Fibroblast of pulmonary artery (primary cell): ENCODE measurements at places on chromosomes 13 and 19.

DNA sequence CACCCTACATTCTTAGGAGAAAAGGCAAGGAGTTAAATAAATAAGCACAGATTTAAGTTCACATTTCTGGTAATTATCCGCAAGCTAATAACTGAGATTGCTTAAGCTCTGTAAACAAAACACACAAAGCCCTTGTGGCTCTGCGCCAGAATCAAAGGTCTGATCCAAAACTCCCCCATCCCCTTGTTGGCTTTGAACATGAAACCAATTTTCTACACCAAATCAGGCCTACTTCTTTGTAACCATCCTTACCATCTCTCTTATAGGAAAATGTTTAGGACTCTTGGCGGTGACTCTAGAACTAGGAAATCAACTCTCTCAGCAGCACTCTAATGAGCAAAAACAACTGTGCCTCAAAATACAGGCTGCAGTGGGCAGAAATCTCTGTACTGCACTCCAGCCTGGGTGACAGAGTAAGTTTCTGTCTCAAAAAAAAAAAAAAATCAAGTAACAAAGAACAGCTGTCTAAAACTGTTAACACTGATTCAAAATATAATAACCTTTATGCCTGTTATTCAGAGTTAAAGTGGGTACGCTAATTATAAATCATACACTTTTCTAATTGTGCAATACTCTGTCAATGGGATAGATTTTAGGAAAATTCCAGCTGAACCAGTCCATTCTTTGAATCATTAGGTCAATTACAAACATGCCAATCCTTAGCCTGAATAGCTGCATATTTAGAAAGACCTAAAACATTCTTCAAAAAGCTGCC lies 25.8 kb downstream of the ABCC4 start:
- DNase-seq: peak; percentile 44

DNA sequence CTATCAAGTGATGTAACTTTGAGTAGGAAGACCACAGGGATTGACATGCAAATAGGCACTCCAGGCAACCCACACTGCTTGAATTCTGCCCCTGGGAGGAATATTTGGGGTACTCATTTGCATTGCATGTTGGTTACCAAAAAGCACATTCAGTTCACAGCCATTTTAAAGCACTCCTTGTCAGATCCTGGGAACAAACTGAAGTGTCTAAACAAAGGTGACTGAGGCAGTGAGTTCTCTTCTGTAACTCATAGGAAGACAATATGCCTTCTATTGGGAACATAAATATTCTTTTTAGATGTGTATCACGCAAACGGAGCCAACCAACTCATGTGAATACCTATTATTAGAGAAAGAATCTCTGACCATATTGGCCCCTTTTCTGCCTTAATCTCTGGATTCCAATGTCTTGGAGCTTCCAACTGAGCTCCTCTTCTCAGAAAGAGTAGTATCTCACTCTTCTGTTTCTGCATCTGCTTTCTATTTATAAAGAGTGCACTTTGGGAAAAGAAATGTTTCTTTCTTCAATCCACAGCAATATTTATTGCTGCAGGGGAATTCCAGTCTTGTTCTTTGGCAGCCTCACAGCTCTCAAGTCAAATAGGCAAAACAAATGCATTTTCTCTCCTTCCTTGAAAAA lies 125.7 kb upstream of the NBEA start:
- peak; percentile 7 for DNase-seq

GRCh38 chr13:23740002-23740401 lies 149.2 kb downstream of the MIPEP start:
- DNase-seq: no peak

DNA sequence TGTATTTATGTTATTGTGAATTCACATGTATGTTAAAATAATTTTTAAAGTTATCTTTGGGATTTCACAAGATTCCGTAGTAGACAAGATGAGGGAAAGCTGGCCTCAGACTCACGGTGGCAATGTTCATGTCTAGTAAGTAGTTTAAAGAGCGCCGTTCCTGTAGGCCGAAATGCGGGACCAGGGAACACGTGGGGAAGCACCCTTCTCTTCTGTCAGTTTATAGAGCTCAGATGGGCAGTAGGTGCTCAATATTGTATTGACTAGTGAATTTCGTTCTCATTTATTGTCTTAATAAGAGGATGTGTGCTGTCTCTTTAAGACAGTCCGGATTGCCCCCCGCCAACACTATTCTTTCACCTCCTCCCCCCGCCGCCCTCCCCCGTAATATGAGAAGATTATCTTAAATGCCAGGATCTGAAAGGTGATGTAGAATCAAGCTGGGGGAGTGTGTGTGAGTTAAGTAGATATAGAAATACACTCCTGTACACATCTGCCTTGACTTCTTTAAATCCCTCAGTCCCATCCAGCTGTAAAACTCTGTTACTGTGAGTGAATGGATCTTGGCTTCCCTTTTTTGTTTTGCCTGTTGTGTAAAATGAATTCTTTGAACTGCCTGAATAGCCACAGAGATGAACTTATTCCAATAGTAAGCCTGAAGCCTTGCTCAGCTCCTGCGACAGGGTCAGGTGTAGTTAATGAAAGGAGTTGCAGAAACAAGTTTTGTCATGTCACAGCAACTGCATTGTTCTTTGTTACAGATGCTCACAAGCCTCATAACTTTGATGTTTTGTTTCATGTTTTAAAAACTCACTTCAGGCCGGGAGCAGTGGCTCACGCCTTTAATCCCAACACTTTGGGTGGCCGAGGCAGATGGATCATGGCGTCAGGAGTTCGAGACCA lies 1.3 kb downstream of the LAMP1 start:
- no peak for DNase-seq

DNA sequence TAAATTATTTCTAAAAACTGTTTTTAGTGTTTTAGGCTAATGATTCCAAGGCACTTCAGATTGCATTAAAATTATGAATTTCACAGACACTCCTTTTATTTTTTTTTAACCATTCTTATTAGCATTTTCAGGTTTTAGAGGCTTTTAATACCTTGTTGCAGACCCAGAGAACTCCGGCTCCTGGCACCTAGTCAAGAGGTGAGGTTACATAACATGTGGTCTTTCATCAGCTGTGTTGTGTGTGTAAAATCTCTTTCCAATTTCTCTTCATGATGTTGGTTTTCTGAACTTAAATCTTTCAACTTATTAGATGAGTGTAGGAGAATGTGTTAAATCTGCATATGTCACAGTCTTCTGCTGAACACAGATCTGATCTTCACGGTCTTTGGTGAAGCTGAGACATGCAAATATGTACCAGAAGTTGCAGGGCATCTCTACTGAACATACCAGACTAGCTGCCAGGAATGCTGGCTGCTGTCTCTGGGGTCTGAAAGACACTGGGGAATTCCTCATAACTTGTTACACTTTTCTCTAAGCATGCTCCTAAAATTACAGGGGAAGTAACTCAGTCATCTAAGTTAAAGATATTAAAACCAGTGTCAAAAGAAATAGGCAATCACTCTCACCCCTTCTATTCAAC lies 1165.3 kb downstream of the EFNB2 start:
- DNase-seq: peak; percentile 10

- DNase-seq: no peak
These were observed 17.1 kb downstream of the LRRC4B start for GRCh38 chr19:50551034-50551714.

DNA sequence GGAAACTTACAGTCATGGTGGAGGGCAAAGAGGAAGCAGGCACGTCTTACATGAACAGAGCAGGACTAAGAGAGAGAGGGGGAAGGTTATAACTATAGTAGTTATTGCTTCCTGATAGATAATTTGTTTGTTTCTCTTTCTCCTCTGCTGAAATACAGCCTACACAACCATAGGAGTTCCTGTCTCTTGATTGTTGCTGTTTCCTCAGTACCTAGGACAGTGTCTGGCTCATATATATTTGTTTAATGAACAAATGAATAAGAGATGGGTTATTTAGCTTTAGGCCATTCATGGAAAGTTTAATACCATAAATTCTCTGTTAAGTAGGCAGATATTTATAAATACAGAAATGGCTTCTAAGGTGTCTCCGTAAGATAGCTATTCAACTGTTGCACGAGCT lies 95.2 kb downstream of the PCCA start:
- DNase-seq: no peak

- DNase-seq: no peak
These were observed 145.0 kb downstream of the KDM4B start for GRCh38 chr19:5113633-5114586.

DNA sequence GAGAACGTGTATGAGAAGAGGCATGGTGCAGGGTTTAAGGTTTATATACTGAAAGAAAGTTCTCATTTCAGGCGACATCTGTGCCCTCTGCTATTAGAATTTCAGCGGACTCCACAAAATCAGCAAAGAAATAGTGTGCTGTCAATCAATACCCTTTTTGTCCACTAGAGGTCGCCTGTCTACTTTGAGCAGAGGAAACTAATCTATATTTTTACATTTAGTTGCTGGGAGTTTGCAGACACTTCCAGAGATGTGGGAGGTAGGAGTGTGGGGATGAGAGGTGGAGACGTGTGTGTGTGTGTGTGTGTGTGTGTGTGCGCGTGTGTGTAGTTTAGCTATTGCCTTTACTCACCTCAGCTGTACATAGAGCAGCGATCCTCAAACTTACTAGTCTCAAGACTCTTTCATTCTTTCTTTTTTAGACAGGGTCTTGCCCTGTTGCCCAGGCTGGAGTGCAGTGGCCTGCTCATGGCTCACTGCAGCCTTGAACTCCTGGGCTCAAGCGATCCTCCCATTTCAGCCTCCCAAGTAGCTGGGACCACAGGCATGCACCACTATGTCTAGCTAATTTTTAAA lies 9.7 kb downstream of the INAFM1 start:
- DNase-seq: peak; percentile 81

DNA sequence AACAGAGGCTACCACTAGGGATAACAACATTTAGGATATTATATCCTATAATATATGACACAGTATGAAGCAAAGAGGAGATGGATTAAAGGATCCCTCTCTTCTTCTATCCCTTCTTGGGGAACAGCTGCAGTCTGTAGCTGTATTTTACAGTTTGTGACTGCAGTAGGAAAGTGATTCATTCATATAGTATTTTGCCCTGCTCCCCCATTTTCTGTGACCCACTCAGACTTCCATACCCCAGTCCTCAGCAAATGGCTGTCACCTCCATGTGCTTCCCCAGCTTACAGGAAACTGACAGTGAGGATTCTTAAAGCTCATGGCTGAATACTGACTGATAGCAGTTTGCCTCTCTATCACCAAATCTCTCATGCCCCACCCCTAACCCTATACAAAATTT lies 27.5 kb downstream of the MICU2 start:
- DNase-seq: no peak

DNA sequence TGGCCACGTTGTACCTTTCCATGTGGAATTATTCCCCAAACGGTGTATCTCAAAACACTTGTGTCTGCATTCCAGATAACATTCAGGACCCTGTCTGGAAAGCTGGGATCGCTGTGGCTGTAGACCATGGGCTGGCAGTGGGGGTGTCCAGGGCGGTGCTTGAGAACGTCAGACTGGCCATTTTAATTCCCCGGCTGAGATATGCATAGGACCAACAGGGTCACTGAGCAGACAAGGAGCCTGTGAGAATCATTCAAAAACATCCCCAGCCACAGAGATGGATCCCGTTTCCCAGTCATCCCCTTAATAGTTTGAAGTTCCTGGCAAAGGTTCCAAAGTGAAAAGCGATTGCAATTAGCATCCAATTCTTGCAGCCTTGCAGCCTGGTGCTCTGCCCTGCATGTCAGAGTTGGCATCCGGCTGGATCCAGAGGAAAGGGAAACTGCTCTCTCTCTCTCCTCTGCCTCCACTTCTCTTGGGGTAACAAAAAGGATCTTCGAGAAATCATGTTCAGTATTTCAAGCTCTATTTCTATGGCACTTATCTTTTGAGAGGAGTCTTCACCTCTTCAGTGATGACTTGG lies 41.6 kb downstream of the IFT88 start:
- DNase-seq: no peak

- DNase-seq: no peak
These were observed 84.8 kb downstream of the PCDH17 start for GRCh38 chr13:57716295-57716694.

- peak; percentile 8 for DNase-seq
These were observed 58.8 kb upstream of the ZNF681 start for GRCh38 chr19:23817519-23817918.

GRCh38 chr13:23899555-23899954 lies 2.3 kb upstream of the C1QTNF9B start:
- DNase-seq: peak; percentile 61

- DNase-seq: no peak
These were observed 365.5 kb downstream of the UQCRFS1 start for GRCh38 chr19:28847468-28847867.

DNA sequence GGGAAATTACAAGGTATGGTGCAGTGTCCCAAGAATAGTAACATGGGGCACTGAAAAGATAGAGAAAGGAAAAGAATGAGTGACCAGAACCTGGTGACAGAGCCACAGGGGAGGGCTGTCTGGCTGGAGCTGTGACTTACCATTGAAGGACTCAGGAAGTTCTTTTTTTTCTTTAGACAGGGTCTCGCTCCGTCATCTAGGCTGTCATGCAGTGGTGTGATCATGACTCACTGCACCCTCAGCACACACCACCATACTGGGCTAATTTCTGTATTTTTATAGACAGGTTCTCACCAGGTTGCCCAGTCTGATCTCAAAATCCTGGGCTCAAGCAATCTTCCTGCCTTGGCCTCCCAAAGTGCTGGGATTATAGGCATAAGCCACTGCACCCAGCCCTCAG lies 8.8 kb upstream of the CPB2 start:
- peak; percentile 41 for DNase-seq

- DNase-seq: no peak
These were observed 290.8 kb upstream of the PCDH9 start for GRCh38 chr13:67520886-67521285.

GRCh38 chr19:52742516-52742915 lies 7.7 kb upstream of the ZNF611 start:
- DNase-seq: no peak

- DNase-seq: peak; percentile 36
These were observed 39.5 kb downstream of the NOTCH3 start for GRCh38 chr19:15161028-15161984.

- DNase-seq: no peak
These were observed 3.0 kb downstream of the IFI30 start for GRCh38 chr19:18176367-18177310.

GRCh38 chr13:47220453-47221140 lies 323.7 kb upstream of the HTR2A start:
- peak; percentile 38 for DNase-seq

- DNase-seq: no peak
These were observed 190.6 kb downstream of the MZT1 start for GRCh38 chr13:72536714-72537394.

DNA sequence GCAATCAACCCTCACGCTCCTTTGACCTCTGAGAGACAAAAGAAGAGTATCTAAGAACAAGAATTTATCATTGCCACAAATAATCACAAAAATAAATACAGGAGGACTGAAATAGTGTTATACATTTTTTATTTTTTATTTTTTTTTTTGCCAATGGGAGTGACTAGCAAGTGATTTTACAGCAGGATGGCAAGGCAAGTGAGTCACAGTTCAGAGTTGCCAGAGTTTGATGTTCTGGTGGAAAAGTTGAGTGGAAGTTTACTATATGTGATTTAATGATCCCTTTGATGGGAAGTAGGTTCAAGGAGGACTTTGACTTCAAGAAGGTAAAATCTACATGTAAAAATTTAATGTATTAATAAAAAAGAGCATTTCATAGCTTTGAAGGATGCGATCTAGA lies 2691.4 kb downstream of the PCDH9 start:
- no peak for DNase-seq

GRCh38 chr19:41997121-41997850 lies 3.3 kb upstream of the ATP1A3 start:
- DNase-seq: peak; percentile 48
